ENCODE measurements at places on chromosomes 16 and 17.

DNA sequence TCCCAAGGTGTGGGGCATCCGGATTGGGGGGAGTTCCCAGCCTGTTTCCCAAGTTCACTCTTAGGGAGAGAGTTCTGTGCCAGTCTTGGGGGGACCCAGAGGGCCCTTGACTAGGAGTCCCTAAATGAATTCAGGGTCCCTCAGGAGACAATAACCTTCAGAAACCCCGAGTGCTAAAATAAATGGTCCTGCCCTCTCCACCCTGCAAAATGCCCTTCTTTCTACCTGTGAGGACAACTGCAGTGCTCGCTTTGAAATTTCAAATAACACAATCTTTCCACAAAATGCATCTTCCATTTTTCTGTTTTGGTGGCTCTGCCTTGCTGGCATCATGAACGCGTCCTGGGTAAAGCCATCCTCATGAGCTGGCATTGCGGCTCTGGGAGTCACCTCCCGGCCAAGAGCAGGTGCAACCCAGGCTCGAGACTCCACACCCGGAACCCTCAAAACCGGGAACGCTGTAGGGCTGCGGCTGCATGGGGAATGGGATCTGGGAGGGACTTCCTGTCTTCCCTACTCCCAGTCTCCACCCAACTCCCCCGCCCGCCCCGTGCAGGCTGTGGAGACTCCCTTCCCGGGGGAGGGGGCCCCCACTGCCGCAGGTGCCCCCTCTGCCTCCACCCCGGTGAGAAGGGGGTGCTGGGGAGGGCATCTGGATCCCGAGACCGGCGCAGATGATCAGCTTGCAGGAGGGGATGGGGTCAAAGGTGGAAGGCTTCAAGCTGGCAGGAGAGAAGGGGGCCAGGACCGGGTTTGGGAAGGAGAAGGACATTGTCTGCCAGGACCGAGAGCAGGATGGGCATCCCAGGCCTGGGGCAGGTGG lies at the start of gene ZNF205:
TSS of gene ZNF205 (plus strand) at position 529 of the 823 bp plus-strand sequence. CDS start 845 bp downstream, outside the sequence.
- no peak for DNase-seq

GRCh38 chr16:72835086-72835485 lies 212.8 kb downstream of the ZFHX3 start:
- no peak for DNase-seq

- no peak for DNase-seq
Observed at GRCh38 chr16:74309789-74310781, 13.5 kb downstream of the PSMD7 start.

DNA sequence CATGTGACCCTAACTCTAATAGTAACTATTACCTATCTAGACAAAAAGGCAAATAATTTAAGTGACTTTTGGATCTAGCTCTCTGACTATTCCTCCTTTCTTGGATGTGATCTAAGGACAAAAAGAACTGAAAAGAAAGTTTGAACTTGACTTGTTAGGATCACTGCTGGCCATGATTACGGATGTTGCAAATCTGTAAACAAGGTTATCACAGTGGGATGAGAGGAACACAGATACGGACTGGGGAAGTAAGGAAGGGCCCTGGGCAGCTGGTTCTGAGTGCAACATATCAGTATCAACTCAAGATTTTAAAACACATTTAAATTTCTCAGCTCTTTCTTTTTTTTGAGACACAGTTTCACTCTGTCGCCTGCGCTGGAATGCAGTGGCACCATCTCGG lies 78.7 kb downstream of the MRM3 start:
- no peak for DNase-seq

DNA sequence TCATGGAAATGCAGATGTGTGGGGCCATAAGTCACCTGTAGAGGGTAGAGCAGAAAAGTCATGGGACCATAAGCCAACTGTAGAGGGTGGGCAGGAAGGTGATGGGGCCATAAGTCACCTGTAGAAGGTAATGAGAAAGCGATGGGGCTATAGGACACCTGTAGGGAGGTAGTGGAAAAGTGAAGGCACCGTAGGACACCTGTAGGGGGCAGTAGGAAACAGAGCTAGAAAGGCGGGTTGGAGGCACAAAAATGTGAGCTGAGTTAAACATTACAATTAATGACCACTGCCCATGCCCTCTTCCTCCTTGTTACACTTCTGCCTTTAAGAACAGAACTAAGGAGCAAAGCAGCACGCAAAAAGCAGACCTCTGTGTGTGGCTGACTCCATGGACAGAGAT lies 150.1 kb downstream of the SHISA6 start:
- DNase-seq: no peak
